ENCODE measurements at places on chromosomes 7 and 10.

DNA sequence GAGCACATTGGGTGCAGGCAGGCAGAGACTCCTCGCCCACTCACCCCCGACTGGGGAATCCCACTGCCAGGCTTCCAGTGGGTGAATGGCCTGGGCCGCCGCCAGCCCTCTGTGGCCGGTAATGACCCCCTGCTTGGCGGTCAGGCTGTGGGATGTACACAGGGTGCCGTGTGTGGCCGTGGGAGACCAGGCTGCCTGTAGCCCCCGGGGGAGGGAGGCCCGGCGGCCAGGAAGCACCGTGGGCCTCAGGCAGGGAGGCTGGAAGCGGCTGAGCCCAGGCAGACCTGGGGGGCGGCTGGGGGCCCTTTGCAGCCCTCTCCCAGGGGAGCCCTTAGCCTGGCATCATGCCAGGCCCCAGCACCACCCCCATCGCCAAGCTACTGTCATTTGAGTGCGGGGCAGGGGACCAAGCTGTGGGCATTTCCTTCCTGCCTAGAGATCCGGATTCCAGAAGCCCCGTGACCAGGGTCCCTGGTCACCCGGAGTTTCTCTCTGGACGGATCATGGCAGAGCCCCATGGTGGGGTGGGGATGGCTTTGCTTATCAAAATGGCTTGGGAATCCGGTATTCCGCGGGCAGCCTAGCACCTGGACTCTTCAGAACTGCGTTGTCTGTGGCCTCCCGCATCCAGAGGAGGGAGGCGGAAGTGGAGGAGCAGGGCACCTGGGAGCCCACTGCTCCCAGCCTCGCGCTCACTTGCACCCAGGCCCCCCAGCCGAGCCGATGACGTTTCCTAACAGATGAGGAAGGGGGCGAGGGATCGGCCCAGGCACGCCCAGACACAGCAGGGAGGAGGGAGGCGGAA, 1.1 kb downstream of the TTYH3 start:
- DNase-seq, result no peak

DNA sequence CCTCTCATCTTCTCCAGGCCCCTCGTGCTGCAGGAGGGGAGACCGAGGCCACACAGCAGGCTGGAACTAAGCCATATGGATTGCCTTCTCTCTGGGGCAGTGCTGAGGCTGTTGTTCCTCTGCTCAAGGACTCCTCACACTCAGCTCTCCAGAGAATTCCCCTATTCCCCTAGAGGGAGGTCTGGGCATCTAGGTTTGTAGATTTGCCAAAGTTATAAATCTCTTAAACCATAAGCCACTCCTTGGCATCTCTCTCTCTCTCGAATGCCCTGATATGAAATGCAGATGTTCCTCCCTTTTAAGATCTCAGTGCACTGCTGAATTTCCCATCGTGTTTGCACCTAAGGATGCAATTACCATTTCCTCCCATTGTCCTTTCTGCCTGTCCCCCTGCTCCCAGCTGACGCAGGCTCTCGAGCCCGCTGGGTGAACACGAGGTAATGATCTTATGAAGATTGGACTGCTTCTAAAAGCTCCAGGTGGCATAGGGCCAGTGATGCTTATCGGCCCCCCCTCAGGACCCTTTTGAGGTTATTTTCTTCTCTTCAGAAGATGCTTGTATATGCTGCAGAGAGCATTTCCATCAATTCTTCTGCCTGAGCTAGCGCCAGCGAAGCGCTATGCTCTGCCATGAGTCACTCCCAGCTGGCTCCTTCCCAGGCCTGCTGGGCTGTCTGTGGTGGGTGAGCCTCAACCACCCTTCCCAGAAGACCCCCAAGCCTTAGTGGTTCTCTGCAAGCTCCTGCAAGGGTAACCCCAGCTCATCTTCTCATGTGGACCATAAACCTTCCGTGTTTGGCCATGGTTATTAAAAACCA, 41.6 kb upstream of the AQP1 start:
- no peak for DNase-seq

DNA sequence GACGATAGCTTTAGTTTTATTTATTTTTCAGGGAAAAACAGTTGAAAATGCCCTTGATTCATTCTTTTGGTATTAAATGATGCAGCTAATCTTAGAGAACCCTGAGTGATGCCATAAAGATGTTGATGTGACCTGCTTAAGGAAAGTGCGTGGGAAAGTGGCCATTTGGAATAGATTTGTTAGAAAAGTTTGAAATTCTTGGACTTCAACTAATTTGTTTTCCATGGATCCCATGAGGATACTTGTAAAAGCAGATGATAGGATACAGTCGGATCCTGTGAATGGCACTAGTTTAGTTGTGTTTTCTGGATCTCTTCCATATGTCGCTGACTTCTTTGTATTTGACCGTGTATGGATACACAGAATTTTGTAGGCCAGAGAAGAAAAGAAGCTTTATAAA, 69.0 kb downstream of the SEPTIN7 start:
- no peak for DNase-seq

DNA sequence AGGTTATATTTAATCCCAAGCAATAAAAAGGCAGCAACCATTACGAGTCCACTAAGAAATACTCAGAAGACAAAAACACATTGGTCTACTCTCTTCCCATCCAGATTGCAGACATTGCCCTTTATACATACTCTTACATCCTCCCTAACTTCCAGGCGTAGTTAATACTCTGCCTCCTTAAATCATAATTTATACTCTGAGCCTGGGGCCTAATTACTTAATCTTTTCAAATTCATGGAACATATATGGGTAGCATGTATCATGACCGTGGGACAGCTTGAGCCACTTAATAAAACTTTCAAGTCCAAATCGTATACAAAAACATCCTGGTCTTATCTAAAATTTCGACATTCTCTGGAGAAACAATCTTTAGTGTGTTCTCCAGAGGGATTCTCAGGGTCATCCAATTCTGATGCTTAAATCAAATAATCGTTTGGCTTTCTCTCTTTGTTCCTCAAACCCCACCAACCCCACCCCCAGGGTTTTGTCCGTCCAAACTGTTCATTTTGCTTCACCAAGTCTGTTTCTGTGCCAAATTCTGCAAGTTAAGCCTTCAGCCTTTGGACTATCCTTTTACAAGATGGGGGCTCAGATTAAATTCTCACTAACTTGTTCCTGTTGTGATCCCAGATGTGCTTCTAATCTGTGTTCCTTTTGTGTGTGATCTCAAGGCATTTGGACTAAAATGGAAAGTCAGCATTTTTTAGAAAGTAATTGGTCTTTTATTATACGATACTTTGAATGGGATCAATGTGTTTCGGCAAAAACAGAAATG, 86.4 kb downstream of the ADAM12 start:
- DNase-seq, result no peak

GRCh38 chr7:132581431-132581830, 5.2 kb upstream of the PLXNA4 start:
- DNase-seq, result no peak

GRCh38 chr10:50619882-50620281, 3.9 kb downstream of the SGMS1 start:
- no peak for DNase-seq

DNA sequence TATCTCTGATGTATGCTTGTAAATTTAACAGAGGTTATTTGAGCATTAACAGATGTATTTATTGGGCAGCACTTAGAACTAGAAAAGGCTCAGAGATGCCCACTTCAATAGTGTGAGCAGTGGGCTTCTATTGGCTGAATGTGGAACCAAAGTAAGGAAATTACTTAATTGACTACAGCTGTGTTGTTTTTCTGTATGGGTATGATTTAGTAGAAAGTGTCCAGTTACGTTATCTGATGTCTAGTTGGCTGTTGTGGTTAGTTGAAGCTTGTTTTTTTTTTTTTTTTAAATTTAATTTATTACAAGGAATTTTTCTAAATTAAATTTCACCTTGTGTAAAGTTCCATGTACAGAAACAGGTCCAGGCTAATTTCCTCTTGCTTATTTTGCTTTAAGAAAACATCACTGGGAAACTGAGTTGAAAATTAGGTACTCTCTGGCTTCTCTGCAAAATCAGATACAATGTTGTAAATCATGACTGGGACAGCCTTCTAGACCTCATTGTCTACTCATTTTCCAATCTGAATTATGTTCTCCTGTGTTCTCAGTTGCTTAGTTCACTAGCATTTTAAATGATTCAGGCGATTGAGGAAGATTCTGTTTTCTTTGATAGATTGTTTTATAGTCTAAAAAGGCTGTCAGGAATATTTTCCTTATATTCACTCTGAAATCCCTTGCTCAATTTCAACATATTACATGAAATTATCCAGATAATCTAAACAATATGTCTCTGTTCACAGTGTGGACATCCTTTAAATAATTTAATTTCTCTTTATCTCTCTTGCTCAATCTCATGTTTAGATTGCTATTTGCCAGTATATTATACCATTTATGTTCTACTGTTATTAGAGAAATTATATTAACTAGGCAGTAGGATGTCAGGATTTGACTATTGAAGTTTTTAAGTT, 53.0 kb downstream of the PHF14 start:
- no peak for DNase-seq

DNA sequence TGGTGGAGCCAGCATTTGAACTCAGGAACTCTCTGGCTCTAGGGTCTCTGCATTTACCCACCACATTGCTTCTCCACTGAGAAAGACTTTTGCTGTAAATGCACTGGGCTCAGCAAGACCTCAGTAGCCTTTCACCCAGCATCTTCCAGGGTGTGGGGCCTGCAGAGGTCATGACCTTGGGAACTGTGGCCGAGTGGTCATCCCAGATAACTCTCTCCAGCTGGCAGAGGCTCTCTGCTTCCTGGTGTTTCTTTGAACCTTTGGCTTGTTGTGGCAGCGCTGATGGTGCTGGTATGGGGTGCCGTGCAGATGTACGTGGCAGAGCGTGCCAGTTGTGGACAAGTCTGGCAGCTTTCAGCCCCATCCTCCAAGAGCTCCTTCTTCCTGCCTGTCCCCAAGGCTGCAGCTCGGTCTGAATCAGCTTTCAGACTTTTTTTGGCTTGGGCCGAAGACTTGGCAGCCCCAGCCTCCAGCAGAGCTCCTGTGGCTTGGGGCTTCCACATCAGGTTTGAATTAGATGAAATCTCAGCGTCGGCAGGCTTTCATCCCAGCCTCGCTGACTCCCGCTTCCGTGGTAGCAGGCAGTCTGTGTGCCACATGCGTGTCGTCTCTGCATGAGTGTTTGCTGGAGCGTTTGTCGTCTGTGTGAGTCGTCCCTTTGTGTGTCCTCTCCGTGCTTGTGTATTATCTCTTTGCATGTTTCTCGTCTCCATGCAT, 21.5 kb downstream of the ADAMTS14 start:
- DNase-seq, result no peak

GRCh38 chr10:88115968-88116367, 252.5 kb downstream of the PTEN start:
- no peak for DNase-seq

GRCh38 chr10:84335516-84335915, 7.1 kb downstream of the CCSER2 start:
- DNase-seq, result no peak

- DNase-seq, result no peak
Observed at GRCh38 chr7:32018845-32019578, 51.2 kb downstream of the PDE1C start.

GRCh38 chr7:137999496-138000080, 2.3 kb downstream of the CREB3L2 start:
- DNase-seq, result no peak

DNA sequence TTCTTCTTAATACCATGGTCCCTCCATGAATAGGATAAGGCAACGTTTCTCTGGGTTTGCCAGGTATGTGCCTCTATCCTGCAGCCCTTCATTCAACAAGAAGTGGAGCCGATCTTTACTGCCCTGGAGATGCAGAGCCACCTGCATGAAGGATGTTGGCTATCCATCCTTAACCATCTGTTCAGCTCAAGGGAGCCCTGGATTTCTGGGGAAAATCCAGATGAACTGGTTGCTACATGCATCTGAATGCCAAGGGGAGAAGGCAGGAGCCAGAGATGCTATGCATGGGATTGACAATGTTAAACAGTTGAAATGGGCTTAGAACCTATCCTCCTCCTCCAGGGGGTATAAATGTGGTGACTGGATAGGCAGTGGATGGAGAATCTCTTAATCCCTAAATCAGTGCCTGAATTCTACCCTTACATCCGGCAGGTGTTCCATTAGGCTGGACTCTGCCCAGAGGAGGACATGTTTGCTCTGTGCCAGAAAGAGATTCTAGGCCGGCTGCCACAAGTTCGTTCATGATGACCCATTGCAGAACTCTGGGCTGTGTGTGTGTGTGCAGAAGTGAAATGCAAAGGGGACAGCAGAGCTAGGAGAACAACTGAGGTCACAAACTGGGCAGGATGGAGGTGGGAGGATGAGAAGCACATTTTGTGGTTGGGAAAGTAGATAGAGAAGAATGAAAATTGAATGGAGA, 15.6 kb downstream of the CPED1 start:
- no peak for DNase-seq

All from stimulated activated CD4-positive, alpha-beta T cell treated with anti-CD3 and anti-CD28 coated beads, TNF-alpha, amount 100 ng/mL, for 1 hour (primary cell).